Panc1 (cell line): ENCODE measurements at places on chromosomes 4 and X. TPM values are rescaled to one million over a fixed set of nuclear protein-coding genes. Genes with fewer than 3 reads are reported as not detected.

SLC6A14 gene
- 0.03 TPM for total RNA-seq

RAB40AL gene
- 0.44 TPM for total RNA-seq

CNKSR2 gene
- not detected for total RNA-seq

VSIG1 gene
- total RNA-seq = not detected

MAGEA2B gene
- not detected for total RNA-seq

GLUD2 gene
- 0.33 TPM for total RNA-seq
